ENCODE measurements at places on chromosomes 6 and 20. TPM values are rescaled to one million over a fixed set of nuclear protein-coding genes. Genes with fewer than 3 reads are reported as not detected.

C20orf96 gene
- total RNA-seq = 3.1 TPM

TSBP1 gene
- total RNA-seq = not detected

DNA sequence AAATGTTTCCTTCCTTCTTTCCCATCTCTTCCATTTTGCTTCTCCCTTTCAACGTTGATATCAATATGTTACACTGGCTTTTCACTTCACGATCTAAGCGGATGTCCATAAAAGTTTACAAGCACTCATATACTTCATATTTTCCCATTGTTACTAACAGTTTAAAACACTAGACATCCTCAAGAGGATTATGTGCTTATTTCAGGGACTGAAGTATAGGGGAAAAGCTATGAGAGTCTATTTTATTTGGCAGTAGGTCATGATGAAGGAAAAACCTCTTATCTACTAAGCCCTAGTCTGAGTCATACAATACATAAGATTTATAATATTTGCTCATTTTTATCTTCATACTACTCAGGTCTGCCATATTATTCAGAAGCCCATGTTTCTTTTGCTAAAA lies 20.6 kb upstream of the EPB41L2 start:
- no peaks in the 10 kb centered on the region for H3K36me3 ChIP-seq
- H3K27me3 ChIP-seq = no peaks in the 10 kb centered on the region
- no peak for DNase-seq
- no peak overlapping the region for H3K27ac ChIP-seq

DNA sequence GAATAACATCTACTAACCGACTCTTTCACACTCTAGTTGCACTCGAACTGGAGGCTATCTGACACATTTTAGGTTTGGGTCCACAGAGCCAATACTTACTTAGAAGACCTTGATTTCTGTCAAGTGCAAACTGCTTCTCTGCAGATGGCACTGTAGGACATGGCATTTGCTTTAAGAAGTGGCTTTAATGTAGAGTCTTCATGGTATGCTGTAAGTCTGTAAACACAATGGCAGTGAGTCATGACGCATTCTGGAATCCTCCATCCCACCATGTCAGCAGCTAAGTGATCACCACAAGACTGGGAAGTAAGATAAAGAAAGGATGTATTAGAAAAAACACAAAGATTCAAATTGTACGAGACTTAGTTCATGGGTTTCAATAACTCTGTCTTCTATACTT lies 377.0 kb upstream of the NOX3 start:
- no peaks in the 10 kb centered on the region for H3K4me1 ChIP-seq
- no peak overlapping the region for H3K4me3 ChIP-seq
- no peaks in the 10 kb centered on the region for H3K27me3 ChIP-seq
- no peaks in the 10 kb centered on the region for H3K36me3 ChIP-seq
- no peak for DNase-seq
- no peak overlapping the region for H3K27ac ChIP-seq

Data from heart right ventricle (tissue), 16 donors.